Stimulated activated CD8-positive, alpha-beta memory T cell treated with anti-CD3 and anti-CD28 coated beads, Interleukin-4, amount 100 ng/mL, for 4 hours (primary cell): ENCODE measurements at places on chromosomes 7 and 10.
A peak's percentile ranks its signal among the peaks of the same experiment; 100 is the strongest.

DNA sequence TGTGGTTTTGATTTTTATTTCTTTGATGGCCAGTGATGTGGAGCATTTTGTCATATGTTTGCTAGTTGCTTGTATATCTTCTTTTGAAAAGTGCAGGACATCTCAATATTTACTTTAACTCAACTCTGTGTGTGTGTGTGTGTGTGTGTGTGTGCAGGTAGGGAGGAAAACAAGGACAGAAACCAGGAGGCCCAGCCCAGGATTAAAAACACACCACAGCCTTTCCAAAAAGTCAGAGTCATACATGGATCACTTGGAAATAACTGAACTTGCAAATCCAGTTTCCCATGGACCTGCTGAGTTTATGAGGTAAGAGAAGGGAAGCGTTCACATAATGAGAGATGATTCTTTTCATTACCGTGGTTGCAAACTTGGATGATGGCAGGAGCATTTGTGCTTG lies 189.9 kb upstream of the LYZL1 start:
- no peak for DNase-seq

- no peak for DNase-seq
Observed at GRCh38 chr7:2016761-2017480, 215.8 kb downstream of the MAD1L1 start.

DNA sequence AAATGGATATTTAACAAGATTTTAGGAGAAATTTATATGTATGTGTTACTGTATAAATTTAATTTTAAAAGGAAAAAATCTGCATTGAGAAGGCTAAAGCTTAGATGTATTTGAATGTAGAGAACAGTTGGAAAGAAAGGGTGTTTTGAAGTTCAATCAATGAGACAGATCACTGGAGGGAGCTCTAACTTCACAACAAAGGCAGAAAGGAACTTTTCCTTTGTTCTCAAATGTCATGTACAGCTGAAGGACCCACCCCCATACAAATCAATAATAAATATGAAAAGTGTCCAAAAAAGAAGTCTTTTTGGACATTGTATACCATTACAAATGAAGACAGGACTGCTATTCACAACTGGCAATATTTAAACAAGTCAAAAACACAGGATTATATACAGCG lies 403.4 kb downstream of the DNAJB9 start:
- no peak for DNase-seq

DNA sequence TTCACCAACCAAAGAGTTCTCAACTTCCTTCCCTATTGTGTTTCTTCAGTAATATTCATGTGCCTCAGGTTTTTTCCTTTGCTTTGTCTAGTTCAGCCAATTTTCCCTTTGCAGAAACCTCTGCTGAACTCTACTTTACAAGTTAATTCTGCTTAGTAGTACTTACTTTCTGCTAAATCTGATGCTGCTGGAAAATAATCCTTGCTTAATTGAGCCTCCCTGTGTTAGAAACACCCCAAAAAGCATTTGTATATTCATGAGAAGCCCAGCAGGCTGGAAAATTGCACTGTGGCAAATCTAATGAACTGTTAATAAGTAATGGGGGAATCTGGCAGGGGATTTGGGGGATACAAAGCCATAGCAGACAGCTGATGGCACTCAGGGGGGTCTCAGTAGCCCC lies 78.5 kb downstream of the CDCA7L start:
- no peak for DNase-seq

DNA sequence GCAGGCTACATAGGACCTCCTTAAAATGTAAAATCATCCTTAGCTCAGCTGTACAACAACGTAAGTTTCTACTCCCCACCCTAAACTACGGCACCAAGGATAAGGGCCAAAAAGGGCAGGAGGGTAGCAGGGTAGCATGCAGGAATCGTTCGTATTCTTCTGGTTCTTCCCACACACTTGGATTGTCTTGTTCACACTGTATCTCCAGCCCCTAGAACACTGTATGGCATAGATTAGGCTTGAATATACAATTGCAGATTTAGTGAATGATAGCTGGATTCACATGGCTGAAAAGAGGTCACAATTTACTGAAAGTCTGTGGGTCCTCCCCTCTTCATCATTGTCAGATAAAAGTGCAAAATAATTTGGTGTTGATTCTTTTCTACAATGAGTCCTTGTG lies 28.2 kb upstream of the PRKAR2B start:
- DNase-seq = no peak

GRCh38 chr7:50207686-50208255 lies 96.7 kb upstream of the IKZF1 start:
- no peak for DNase-seq

DNA sequence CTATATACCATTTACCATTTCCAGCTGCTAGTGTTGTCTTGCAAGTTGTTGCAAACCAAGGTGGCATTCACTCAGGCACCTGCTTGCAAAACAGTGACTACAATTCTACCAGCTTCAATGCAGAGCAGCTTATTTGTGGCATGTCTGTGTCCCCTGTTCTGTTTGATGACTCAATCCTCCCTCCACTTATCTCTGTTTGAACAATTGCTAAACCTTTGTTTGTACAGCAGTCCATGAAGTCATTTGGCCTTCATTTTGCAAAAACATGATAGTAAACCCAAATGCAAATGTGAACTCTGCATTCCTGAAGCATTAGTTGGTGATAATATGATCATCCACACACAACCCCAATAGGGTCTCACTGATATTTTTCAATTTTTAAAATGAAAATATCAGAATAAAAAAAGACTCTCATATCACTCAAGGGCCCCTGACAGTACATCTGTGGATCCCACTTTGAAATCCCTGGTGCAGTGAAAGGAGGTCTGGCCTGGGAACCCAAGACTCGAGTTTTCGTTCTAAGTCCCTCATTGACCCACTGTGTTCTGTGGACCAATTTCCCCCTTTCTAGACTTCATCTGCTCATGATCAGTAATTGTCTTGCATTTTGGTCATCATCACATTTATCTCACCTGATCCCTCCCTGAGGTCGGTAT lies 425.4 kb downstream of the RPS24 start:
- no peak for DNase-seq

DNA sequence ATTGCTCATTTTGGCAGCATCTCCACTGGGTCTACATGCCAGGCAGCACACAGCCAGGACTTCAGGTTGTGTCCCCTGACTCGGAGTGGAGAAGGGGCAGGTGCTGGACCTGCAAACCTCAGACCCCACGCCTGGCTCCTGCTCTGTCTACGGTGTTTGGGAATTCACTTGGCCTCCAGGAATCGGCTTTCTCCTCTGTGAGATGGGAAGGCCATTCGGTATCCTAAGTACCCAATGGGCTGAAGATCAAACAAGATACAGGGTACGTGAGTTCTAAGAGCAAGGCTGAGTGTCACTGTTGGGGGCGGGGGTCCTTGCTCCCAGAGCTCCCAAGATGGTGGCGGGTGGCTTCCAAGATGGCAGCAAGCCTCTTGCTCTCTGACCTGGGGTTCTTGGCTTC lies 73.2 kb upstream of the EN2 start:
- DNase-seq = no peak

GRCh38 chr7:140275069-140275965 lies 98.5 kb upstream of the KDM7A start:
- DNase-seq = no peak

- no peak for DNase-seq
Observed at GRCh38 chr7:139035586-139036353, at the start of gene ZC3HAV1L. Gene ZC3HAV1L (minus strand): TSS chr7:139036042. CDS start chr7:139036017, 25 bp downstream.

DNA sequence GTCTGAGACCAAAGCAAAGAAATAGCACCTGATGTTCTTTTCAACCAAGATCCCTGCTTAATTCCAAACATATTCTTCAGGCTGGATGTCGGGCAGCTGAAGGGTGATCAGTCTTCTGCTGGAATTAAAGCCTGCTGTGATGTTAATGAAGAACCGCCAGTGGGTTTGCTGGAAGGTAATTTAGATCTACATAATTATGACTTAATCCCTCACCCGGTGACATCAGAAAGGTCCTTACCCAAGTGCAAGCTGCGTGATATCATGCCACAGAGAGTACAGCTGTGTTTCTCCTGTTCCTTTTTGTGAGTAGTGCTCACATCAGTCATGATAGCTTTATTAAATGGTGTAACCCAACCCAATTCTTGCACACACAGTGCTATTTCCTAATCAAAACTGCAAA lies 29.1 kb upstream of the LRGUK start:
- DNase-seq = no peak

- DNase-seq = no peak
Observed at GRCh38 chr10:114674346-114674745, 16.3 kb upstream of the ABLIM1 start.

- peak; percentile 26 for DNase-seq
Observed at GRCh38 chr10:132395704-132396493, 1.1 kb upstream of the PWWP2B start.

- no peak for DNase-seq
Observed at GRCh38 chr10:132178046-132178445, 8.7 kb upstream of the DPYSL4 start.

- DNase-seq = no peak
Observed at GRCh38 chr10:94293354-94293753, 69.4 kb downstream of the NOC3L start.

GRCh38 chr7:158517571-158517970 lies 70.1 kb downstream of the PTPRN2 start:
- DNase-seq = no peak

GRCh38 chr7:101630591-101630990 lies 1.5 kb upstream of the MYL10 start:
- no peak for DNase-seq

DNA sequence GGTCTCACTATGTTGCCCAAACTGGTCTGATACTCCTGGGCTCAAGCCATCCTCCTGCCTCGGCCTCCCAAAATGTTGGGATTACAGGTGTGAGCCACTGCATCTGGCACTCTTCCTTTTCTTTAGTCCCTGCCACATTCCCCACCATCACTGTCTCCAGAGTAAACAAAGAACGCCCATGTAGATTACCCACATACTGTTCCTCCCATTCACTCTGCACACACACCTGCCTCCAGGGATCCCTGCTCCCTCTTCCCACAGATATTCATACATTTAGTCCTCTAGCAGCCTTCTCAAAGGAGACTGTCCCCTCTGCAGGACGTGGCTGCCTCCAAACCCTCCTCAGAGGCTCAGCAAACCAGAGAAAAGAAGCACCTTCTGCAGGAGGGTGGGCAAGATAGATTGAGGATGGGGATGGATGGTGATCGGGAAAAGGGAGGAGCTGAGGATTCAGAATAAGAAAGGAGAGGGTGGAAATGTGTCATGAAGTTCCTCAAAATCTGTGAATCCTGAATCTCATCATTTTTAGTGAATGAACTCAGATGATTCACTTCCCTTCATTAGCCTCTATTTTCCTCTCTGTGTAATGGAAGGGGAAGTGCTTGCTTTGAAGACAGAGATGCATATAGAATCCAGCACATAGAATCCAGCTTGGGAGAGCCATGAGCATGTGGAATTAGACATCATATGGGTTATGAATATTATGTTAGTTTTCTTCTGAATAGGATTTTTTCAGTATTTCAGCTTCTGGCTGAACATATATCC lies 5.5 kb upstream of the PLAU start:
- no peak for DNase-seq

- no peak for DNase-seq
Observed at GRCh38 chr7:74453322-74454011, at the start of gene GTF2IRD1. Gene GTF2IRD1 (plus strand): TSS chr7:74453906. CDS start chr7:74508081, 54,175 bp downstream.

DNA sequence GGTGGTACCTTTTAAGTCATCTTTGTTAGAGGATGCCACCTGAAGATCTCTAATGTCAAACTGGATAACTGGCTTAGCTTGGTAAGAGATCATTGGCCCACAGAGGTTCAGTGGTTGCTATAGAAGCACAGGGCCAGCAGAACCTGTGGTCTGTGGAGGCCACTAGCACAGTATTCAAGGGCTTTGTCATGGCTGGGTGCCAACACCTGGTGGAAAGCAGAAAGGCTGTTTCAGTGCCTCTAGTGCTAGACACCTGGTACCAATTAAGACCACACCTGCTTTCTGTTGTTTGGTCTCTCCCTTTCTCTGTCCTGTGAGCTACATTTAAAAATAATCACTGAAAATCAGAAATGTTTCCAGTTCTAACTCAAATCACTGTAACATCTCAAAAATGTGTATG lies 10.0 kb upstream of the PCGF5 start:
- DNase-seq = no peak

GRCh38 chr7:84783141-84783778 lies 403.6 kb downstream of the SEMA3D start:
- no peak for DNase-seq

DNA sequence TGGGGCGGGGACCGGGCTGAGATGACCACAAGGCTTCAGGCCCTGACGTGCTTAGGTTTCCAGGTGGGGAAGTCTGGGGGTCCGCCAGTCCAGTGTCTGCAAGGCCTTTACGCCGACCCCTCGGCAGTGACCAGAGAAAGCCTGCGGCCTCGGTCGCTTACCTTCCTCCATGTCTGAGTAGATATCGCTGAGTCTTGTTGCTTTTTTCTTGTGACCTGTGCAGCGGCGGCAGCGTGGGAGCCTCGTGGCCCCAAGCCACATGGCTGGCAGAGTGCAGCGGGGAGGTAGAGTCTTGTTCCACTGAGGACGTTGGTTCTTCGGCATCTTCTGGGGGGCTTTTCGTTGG lies 329 bp downstream of the NOLC1 start:
- peak; percentile 24 for DNase-seq

GRCh38 chr10:126062131-126063032 lies 166.0 kb downstream of the FANK1 start:
- no peak for DNase-seq

DNA sequence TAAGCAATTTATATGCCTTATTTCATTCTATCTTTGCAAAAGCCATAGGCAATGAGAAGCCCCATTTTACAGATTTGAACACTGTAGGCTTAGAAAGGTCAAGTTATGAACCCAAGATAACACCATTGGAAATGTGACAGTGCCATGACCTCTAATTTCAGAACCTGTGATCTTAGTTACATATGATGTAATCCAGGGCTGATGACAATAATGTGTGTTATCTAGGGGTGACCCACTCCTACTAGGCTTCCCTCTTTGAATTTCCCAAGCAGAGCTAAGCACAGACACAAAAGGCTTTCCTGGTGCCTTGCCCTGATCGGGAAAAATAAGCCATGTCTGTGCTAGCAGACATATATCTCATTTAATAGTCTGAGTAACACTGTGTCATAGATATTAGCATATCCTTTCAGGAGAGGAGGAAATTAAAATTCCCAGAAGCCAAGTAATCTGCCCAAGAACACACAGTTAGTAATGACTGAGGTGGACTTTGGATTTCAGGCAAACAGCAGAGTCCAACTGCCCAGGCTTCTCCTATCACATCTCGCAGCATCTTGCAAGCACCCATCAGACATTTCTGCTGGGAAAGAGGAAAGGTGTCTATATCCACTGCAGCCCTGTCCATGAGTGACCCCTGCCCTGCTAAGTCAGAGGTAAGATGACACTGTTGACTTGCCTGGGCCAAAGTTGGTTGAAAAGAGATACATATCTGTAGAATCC lies 2.8 kb upstream of the TECTB start:
- DNase-seq = no peak

DNA sequence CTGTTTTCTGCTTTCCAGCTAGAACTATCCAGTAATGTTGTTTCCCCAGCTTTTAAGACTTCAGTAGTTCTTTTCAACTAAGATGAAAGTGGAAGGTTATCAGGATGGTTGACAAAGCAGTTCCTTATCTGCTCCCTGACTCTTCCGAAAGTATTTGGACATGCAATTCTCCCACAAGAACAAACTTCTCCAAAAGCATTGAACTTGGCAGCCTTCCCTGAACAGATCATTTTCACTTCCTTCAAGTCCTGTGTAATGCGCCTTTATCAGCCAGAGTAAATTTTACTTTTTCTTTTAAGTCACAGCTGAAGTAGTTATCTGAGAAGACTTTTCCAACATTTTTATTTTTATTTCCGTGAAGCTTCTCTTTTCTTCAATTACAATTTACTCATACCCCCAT lies 39.7 kb downstream of the CDC14C start:
- DNase-seq = no peak

GRCh38 chr10:93921338-93921737 lies 27.6 kb downstream of the SLC35G1 start:
- no peak for DNase-seq

- peak; percentile 63 for DNase-seq
Observed at GRCh38 chr10:88990384-88991160, at the start of gene FAS. Gene FAS (plus strand): TSS chr10:88990798. CDS start chr10:88990877, 79 bp downstream.
